ENCODE measurements at places on chromosomes 5 and 9. TPM values are rescaled to one million over a fixed set of nuclear protein-coding genes. Genes with fewer than 3 reads are reported as not detected.

- no peak for DNase-seq
Measured at GRCh38 chr5:1732238-1732941, 67.2 kb downstream of the MRPL36 start.

DNA sequence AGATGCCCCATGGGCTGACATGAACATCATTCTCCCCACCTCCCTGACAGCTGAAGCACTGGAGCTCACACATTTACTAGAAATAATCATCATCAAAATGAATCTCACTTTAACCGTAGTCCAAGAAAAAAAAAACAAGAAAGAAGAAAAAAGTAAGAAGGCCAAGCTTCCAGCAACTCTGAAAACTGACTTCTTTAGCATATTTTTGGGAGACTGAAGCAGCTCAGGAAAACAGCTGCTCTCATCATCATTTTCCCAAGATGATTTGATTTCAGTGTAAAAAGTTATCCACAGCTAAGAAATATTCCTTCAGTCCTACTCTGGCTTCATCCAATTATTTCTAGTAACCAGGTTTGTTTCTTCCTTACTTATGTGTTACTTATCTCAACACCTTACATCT is 91.7 kb downstream of the GLDC start:
- no peak for DNase-seq

GRCh38 chr9:130994135-130995085 is 14.6 kb upstream of the LAMC3 start:
- no peak for DNase-seq

DNA sequence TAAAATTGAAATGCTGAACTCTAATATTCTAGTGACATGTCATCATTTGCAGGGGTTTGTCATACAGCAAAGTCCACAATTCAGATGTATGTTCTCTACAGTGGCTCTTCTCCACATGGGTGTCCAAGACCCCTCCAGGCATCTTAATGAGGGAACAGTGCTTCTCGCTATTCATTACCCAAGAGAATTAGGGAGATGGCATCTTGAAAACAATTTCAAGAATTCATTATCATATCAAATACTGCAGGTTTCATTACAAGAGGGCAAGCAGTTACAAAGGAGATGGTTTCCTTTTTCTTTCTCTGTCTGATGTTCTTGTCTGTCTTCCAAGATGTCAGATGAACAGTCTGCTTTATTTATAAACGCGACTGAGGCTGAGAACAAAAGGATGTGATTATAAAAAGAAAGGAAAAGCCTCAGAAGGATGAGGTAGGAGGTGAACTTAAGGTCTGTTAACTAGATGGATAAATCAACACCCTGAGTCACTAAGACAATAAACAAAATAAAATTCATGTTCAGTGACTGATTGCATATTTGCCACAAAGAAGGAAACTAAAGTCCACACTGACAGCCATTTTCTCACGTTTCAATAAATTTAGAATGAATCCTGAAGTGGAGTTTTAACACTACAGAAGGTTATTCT is 326.7 kb upstream of the EFNA5 start:
- DNase-seq = no peak

DNA sequence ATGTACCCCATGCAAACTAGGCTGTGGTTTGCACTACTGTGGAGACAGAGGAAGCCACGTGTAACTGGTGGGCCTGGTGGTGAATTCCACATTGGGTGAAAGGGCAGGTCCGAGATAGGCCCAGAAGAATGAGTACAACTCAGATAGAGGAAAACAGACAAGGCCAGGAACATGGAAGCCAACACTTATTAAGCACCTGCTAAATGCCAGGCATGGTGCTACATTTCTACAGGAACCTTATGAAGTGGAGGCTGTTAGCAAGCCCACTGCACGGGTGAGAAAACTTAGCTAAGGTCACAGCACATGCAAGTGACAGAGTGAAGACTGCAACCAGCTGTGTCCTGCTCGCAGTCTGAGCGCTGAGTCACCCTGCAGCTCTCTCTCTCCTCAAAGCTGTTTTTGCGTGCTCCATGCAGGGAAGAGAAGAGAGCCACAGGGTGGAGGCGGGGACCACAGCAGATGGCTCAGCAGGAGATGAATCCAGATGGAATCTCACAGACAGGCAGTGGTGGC is 65.5 kb upstream of the SPTLC1 start:
- DNase-seq = no peak

DNA sequence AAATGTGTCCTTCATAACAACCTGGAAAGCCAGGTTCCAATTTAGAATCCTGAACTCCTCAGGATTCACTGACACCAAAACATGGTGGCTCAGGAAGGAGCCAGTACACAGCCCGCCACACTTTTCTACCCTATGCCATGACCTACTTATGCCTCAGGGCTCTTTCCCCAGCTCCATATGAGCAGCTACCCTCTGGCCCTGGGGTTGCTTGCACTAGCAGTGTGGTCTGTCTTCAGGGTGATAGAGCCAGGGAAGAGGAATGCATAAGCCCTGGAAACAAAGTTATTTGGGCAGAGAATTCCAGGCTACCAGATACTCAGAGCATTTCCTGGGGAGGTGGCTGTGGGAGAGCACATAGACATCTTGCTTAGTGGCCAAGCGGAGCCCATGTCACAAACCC is 15.0 kb upstream of the ECM2 start:
- no peak for DNase-seq

DNA sequence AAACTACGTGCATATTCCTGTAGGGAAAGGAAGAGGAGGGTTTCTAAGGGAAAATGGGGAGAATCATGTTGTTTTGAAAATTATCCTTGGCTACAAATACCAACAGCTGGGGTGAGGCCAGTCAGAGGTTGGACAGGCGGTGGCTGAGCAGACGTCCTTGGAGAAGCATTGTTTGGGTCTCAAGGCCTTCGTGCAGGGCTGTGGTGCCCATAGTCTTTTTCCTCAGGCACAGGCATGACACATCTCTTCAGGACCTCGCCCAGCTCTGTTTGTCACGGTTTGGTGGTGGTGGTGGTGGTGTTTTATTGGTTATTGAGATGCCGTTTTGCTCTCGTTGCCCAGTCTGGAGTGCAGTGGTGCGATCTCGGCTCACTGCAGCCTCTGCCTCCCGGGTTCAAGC is 27.8 kb upstream of the EGFL7 start:
- no peak for DNase-seq

- DNase-seq = no peak
Measured at GRCh38 chr5:172350212-172351181, 66.9 kb upstream of the UBTD2 start.

- DNase-seq = no peak
Measured at GRCh38 chr5:135986891-135987401, 32.2 kb upstream of the LECT2 start.

DNA sequence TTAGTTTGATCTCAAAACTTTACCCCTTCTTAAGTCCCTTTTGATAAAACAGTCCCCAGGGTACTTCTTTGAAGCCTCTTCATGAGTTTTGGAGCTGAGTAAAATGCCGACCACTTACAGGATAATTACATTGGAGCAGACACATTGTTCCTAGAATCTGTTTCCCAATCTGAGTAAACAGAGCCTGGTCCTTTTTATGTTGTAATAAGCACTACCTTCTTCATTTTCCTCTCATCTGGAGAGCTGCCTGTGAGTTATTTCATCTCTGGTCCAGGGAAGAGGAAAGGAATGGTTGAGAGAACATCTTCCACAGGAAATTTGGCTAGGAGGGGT is 26.3 kb upstream of the GALNT10 start:
- DNase-seq = no peak

GRCh38 chr5:60843386-60843935 is 608 bp downstream of the ELOVL7 start:
- DNase-seq = no peak

- no peak for DNase-seq
Measured at GRCh38 chr5:135641734-135642487, 63.1 kb upstream of the CXCL14 start.

DNA sequence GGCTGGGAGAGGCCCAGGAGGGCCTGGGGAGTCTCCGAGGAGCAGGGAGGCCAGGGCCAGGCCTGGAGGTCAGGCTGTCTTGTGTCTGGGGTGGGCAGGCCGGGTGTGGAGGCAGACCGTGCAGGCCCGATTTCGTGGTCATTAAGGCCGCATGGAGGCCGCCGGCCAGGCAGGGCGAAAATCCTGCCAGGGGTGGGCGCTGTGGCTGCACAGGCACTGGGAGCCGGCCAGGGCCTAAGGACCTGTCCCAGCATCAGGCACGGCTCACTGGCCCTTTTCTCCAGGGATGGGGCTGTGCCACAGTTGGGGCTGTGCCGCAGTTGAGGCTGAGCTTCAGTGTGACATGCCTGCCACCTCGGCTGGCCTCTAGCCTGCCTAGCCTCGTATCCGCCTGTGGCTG is 35.9 kb downstream of the ASS1 start:
- peak; percentile 8 for DNase-seq

GRCh38 chr5:149824846-149825245 is 94.7 kb downstream of the PPARGC1B start:
- peak; percentile 33 for DNase-seq

GRCh38 chr9:95513711-95514110 is 3.1 kb downstream of the PTCH1 start:
- DNase-seq = no peak

DNA sequence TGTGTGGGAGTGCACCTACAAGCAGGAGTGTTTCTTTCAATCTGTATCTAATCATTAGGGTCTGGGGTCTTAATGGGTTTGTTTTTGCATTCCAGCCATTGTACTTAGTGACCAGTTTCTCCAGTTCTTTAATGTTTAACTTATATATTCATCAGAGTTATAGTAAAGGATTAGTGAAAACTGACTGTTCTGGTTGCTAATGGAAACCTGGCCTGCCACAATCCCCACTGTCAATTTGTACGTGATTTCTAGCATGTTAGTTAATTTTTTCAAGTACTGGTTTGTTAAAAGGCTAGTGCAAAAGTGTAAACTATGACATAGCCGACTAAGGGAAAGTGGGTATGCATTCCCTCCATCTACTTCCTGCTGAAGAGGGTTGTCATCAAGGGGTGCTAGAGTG is 276.1 kb downstream of the HTR1A start:
- no peak for DNase-seq

- DNase-seq = no peak
Measured at GRCh38 chr9:23551311-23551721, 274.7 kb downstream of the ELAVL2 start.

DNA sequence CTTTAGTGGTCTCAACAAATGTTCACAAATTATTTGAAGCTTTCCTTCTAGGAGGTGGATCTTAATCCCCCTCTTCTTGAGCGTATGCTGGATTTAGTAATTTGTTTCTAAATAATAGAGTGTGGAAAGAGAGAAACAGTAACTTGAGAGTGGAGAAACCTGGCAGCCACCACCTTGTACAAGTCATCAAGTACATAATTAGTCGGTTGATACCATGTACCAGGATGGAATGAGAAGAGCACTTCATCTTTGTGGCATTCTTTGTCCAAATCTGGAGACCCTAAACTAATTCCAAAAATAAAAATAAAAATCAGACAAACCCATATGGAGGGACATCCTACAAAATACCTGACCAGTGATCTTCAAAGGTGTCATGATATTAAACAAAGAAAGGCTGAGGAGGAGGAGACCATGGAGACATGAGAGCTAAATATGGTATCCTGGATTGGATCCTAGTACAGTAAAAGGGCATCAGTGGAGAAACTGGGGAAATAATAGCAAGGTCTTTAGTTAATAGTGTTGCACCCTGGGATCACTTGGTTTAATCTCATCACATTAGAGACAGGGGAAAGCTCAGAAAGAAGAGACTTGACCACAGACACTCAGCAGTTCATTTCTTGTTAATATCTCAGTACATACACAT is 147.9 kb downstream of the ASTN2 start:
- no peak for DNase-seq

DNA sequence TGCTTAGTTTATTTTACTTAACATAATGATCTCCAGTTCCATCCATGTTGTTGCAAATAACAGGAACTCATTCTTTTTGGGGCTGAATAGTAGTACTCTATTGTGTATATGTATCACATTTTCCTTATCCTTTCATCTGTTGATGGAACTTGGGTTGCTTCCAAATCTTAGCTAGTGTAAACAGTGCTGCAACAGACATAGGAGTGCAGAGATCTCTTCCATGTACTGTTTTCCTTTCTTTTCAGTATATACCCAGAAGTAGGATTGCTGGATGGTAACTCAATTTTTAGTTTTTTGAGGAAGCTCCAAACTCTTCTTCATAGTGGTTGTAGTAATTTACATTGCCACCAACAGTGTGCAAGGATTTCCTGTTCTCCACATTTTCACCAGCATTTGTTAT is 138.8 kb upstream of the POC5 start:
- peak; percentile 19 for DNase-seq

DNA sequence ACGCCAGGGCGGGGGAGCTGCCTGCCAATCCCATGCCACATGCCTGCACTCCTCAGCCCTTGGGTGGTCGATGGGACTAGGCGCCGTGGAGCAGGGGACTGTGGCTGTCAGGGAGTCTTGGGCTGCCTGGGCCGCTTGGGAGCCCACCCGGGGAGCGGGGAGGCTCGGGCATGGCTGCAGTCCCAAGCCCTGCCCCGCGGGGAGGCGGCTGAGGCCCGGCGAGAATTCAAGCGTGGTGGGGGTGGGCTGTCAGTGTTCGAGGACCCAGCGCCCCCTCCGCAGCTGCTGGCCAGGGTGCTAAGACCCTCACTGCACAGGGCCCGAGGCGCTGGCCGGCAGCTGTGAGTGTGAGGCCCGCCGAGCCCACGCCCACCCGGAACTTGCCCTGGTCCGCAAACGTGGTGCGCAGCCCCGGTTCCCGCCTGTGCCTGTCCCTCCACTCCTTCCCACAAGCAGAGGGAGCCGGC is 83.2 kb upstream of the DMRTA1 start:
- DNase-seq = no peak

DNA sequence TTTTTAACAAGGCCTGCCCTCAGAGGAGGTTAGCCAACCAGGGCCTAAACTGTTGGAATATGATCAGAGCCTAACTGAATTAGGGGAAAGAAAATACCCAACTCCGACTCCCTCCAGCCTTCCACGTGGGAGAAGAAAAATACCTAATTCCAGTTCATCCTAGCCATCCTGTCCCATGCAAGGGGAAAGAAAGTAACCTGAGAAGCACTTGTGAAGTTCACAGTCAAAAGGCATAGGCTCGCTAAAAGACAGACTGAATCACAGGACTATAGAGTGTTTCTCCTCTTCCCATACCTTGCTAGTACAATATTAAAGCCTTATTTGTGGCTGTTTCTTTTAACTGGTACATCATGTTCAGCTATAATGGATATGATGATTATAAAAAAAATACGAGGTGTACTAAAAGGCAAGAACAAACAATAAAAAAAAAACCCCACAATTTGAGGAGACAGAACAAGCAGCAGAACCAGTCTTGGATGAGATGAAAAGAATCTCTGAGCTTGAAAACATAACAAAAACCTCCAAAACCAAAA is 18.0 kb upstream of the ATP10B start:
- DNase-seq = no peak

MARCOL gene
- not detected for total RNA-seq

ERP44 gene
- total RNA-seq = 5.6 TPM

MSX2 gene
- 0.13 TPM for total RNA-seq

ACSL6 gene
- total RNA-seq = 0.77 TPM

AQP7 gene
- not detected for total RNA-seq

SLC36A3 gene
- not detected for total RNA-seq

ACOT12 gene
- not detected for total RNA-seq

STING1 gene
- 54.0 TPM for total RNA-seq

ALG2 gene
- 47.5 TPM for total RNA-seq
